Activated CD4-positive, alpha-beta T cell treated with anti-CD3 and anti-CD28 coated beads, Interleukin-2, amount 50 U/mL, for 48 hours (primary cell): ENCODE measurements at places on chromosomes 1 and 21.

- no peak for DNase-seq
Observed at GRCh38 chr1:27446496-27447020, 43.4 kb downstream of the WASF2 start.

- DNase-seq: no peak
Observed at GRCh38 chr1:10553118-10553517, 78.4 kb downstream of the PEX14 start.

DNA sequence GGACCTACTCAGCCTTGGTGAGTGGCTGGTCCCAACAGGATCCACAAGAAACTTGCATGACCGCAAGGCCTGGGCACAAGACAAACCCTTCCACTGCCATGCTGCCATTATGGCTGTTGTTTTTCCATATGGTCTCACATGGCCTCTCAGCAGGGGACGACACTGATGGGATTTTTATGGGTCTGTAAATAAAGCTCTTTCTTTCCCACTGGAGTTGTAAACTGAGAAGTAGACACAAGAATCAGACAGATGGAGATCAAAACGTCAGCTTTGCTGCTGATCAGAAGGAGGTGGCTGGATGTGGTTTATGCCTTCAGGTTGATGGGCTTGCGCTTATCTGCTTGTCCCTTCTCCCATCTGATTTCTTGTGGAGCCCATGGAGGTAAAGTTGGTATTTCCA is 138.1 kb upstream of the KCNJ6 start:
- DNase-seq: no peak

GRCh38 chr1:34359411-34359810 is 182.7 kb downstream of the C1orf94 start:
- no peak for DNase-seq

DNA sequence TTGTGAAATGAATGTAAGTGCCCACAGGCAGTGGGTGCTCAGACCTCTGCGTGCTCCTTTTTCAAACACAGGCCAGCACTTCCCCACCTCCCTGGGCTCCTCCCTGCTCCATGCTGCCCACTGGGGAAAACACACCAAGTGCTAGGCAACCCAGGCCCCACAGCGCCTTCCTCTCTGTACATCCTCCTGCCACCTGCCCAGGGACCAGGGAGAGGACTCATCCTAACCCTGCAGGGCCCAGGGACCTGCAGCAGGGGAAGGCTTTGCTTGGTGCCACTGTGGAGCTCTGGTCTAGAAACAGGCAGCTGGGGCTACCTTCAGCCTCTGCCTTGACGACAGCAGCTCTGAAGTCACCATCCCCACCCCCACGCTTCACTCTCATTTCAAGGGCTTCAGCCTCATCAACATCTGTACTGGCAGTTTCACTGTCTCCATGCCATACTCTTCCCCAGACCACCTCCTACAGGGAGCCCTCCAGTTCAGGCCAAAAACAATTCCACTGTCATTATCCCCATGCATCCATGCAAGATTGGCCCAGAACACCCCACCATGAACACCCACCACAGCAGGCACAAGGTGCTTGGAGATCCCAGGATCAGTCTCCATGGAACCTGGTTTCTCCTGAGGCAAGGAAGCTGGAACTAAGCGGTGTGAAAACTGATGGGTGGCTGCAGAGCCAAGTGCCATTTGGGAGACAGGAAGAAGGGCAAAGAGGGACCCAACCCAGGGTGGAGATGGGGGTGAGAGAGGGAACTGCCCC is 1.1 kb downstream of the IGSF8 start:
- peak; percentile 45 for DNase-seq

DNA sequence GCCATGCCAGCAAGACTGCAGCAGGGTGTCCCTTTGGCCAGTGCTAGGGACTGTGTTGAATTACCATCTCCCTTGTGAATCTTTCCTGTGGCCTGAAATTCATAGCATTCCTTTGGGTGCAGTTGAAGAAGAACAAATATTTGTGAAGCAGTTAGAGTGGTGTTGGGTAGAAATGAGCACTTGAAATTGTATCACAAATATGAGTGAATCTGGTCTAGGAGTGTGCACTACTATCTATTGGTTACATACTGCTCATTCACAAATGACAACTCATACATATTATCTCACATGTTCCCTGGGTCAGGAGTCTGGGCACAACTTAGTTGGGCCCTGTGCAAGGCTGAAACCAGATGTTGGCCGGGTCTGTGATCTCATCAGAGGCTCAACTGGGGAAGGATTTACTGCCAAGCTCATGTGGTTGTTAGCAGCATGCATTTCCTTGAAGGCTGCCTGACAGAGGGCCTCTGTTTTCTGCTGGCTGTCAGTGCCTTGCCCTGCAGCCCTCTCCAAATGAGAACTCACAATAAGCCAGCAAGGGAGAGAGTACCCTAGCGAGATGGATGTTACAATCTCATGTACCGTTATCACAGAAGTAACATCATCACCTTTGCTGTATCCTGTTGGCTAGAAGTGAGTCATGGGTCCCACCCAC is 23.8 kb downstream of the AJAP1 start:
- DNase-seq: no peak

DNA sequence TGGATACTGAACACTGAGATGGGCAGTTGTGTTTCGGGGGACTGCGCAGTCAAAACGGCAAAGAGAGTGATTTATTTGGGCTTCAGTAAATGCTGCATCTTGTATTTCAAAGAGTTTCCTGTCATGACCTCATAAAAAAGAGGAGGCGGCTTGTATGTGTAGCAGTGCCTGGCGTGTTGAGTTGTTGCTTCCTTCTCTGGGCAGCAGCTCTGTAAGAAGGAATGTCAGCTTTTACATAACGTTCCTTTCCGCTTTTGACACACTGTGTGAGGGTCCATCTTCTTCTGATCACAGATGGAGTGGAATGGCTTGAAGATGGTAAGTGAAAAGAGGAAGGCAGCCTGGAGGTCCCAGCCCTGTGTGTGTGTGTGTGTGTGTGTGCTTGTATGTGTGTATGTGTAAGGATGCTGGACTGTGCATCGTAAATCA is 941 bp downstream of the ELAVL4 start:
- no peak for DNase-seq

DNA sequence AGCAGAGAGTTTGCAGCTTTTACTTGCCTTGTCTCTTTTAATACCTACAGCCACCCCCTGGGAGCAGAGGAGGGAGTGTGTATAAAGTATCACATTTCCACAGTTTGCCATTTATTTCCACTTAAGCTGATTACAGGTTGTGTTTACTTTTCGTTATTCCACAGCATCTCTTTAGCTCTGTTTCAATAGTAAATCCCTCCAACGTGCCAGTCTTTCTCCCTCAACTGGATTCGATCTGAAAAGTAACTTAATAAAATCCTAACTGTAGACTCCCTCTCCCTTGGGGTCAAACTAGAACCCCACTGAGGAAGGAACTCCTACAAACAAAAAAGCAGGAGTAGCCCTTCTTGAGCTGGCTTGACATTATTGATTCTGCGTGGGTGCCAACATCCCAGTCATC is 3.1 kb upstream of the FCGR2A start:
- no peak for DNase-seq

DNA sequence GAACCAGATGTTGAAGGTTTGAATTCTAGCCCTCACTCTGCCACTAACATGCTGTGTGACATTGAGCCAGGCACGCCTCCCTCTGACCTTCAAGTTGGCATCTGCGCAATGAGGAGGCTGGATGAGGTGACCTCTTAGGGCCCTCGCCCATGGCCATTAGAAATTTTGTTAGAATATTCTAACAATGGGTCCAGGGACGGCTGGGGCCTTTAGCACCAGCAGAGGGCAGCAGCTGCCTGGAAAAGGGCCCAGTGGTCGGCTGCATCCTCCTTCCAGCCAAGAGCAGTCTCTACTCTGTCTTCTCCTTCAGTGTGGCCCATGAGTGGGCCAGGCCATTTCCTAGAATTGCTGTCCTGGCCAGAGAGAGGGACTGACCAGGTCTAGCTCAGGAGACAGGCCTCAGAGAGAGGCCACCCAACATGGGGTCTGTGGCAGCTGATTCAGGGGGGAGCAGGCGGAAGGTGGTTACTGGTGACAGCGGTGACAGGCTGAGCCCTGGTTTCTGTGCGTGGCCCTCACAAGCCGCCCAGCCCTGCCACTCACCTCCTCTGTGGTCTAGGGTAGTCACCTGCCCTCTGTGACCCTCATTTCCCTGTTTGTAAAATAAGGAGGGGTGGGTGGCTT is 101.3 kb upstream of the ACTL8 start:
- DNase-seq: peak; percentile 38

- no peak for DNase-seq
Observed at GRCh38 chr1:178330848-178331497, 165.8 kb downstream of the CLEC20A start.

- DNase-seq: no peak
Observed at GRCh38 chr1:112868191-112868590, 87.8 kb downstream of the SLC16A1 start.

DNA sequence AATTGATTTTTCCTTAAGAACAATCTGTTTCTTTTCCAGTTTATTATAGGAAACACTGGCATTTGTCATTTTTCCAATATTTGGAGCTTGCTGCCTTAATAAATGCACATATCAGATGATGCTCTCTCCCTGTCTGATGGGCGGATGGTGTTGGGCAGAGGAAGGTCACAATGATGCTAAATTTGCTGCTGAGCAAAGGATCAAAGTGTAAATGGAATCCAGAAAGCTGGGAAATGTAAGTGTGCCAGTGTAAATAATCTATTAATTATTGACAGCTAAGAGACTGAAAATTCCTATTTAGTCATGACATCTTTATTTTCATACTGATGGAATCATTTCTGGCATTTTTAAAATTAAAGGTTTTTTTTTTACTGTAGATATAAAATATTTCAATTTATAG is 243.2 kb downstream of the PTBP2 start:
- no peak for DNase-seq

- no peak for DNase-seq
Observed at GRCh38 chr1:34690269-34690668, 64.6 kb upstream of the GJB5 start.

DNA sequence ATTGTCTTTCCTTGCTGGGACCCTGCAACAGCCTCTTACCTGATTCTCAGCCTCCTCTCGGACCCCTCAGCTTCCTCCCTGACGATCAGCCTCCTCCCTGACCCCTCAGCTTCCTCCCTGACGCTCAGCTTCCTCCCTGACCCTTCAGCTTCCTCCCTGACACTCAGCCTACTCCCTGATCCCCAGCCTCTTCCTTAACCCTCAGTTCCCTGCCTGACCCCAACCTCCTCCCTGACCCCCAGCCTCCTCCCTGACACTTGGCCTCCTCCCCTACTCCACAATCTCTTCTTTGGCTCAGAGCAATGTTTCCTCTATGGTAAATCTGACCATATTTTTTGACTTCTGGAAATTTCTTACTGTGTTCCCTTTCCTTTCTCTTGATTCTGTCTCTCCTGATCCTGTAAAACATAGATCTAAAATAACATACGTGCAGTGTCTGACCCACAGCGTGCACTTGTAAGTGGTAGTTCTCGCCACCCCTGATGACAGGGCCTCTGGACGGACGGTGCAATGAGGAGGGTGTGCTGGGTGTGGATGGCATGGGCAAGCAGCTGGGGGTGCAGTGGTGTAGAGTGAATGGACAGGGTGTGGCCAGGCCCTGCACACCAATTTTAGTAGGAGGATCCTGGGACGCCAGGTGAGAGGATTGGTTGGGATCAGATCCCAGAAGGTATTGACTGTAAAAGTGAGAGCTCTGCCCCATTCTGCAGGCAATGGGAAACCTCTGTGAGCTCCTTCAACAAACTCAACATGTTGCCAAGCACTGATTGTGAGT is 264.1 kb downstream of the FOXD2 start:
- DNase-seq: no peak

- no peak for DNase-seq
Observed at GRCh38 chr1:1794999-1795398, 16.7 kb upstream of the NADK start.

- no peak for DNase-seq
Observed at GRCh38 chr1:177385760-177386698, 215.3 kb downstream of the BRINP2 start.

GRCh38 chr1:91792489-91793071 is 93.4 kb downstream of the TGFBR3 start:
- DNase-seq: no peak

DNA sequence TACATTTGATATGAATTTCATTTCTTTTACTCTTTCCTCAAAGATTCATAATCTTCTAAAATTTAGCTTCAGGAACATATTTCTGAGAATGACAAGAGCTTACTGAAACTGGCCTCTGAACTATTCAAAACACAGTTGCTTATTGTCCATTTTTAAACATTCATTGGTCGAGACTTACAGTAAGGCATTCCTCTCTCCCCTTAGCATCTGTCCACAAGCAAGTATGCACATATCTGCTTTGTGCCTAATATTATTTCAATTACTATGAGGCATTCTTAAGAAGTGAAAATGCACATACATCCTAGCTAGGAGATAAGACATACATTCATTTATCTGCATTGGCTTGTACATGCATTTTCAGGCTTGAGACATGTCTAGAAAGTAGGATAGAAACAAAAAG is 488.7 kb downstream of the PTBP2 start:
- no peak for DNase-seq

DNA sequence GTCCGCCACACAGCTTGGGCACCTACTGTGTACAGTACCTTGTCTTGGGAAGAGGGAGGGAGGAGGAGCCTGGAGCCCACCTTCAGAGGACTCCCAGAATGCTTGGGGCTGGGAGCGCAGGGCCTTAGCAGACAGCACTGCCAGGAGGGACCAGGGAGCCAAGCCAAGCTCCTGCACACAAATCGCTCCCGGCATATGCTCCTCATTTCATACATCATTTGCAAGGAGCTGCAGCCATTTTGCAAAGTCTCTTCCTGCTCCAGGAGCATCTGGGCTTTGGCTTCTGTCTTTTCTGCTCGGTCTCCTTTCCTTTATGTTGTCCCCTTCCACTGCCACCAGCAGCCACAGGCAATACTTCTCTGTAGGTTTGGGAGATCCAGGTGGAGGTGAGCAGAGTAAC is 175.2 kb upstream of the ZC3H12A start:
- no peak for DNase-seq

- no peak for DNase-seq
Observed at GRCh38 chr1:29855561-29856160, 619.3 kb downstream of the PTPRU start.

- peak; percentile 80 for DNase-seq
Observed at GRCh38 chr1:209565759-209566678, 17.5 kb upstream of the CAMK1G start.

DNA sequence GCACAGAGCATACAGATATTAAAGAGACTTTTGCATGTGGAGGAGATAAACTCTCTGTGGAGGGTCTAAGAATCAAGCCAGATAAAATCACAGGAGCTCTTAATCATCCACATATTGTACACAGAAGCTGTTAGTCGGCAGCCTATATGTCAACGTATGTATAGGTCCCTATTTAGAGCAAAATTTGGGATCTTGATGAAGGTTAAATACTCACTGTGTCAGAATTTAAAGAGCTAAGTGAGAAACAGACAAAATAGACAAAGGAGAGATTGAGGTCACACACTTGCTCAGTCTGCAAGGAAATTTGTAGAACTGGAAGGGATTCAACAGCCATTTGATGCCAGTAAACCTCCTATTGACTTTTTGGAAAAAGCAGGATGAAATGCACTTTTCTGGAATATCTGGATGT is 4.1 kb upstream of the IRF2BP2 start:
- DNase-seq: no peak

- DNase-seq: no peak
Observed at GRCh38 chr1:227959325-227959860, 11.7 kb upstream of the WNT9A start.
